ENCODE measurements at places on chromosomes 6 and 20.

- no peak for DNase-seq
These were observed 20.2 kb upstream of the PIM1 start for GRCh38 chr6:37149745-37150144.

GRCh38 chr6:53986165-53986720 lies 125.0 kb upstream of the MLIP start:
- peak; percentile 31 for DNase-seq

DNA sequence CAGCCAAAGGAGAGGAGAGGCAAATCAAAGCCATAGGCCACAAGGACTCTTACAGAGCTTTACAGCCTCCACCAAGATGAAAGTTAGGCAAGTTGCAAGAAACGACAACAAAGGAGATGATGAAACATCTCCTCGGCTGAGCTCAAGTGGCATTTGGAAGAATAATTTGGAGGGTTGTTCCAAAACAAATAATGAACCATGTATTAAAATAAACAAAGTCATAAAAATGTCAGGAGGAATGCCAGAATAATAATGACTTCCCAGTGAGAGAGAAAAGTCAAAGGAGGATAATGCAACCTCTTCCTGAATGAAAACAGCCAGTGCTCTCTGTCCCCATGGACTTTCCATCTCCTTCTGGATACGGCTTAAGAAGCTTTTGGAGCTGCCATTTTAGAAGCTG lies 371.4 kb upstream of the ID4 start:
- peak; percentile 91 for DNase-seq

DNA sequence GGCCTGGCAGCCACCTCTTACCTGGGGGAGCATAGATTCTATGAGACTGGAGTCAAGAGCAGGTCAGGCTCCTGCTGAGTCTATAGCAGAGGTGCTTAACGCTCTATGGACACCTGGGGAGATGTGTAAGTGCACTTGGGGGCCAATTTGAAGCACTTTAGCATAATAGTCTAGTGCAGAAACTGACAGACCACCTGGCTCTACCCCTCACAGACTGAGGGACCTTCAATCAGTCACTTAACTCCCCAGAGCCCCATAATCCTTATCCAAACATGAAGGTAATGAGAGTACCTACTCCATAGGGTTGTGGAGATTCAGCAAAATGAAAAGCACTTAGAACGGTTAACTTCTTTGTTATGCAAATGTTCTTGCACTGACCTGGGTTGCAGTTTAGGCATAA lies 87.3 kb upstream of the SLC22A16 start:
- DNase-seq, result peak; percentile 69

GRCh38 chr6:159149641-159150040 lies 19.6 kb upstream of the FNDC1 start:
- no peak for DNase-seq

- peak; percentile 67 for DNase-seq
These were observed 4.0 kb upstream of the FOXS1 start for GRCh38 chr20:31849306-31849930.

- no peak for DNase-seq
These were observed 138.0 kb downstream of the FUT9 start for GRCh38 chr6:96153775-96154174.

- DNase-seq, result no peak
These were observed 214.4 kb upstream of the DTNBP1 start for GRCh38 chr6:15877231-15877630.

GRCh38 chr20:33812152-33812849 lies 1.2 kb downstream of the CHMP4B start:
- DNase-seq, result no peak

GRCh38 chr6:158321960-158322359 lies 9.7 kb downstream of the TULP4 start:
- no peak for DNase-seq

DNA sequence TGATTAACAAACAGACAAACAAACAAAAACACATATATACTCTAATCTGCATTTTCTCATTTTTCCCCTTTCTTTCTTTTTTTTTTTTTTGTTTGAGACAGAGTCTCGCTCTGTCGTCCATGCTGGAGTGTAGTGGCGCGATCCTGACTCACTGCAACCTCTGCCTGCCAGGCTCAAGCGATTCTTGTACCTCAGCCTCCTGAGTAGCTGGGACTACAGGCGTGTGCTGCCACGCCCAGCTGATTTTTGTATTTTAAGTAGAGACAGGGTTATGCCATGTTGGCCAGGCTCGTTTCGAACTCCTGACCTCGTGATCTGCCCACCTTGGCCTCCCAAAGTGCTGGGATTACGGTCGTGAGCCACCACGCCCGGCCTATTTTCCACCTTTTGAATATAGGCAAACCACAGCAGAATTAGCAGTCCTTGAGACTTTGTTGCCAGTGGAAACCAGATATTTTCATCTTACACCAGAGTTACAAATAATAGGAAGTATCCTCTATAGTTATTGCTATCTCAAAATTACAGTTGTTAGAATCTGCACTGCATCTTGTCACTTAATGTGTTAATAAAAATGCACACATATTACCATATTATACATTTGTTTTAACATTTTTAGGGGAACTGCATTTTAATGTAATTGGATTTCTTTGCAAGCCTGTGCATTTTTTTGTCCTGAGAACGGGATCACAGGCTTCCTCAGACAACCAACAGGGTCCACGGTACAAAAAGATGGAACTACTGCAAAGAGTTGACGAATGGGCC lies 208.2 kb upstream of the ZNF217 start:
- no peak for DNase-seq

DNA sequence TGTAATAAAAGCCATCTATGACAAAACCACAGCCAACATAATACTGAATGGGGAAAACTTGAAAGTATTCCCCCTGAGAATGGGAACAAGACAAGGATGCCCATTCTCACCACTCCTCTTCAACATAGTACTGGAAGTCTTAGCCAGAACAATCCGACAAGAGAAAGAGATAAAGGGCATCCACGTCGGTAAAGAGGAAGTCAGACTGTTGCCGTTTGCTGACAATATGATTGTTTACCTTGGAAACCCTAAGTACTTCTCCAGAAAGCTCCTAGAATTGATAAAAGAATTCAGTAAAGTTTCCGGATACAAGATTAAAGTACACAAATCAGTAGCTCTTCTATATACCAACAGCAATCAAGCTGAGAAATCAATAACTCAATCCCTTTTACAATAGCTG lies 14.0 kb upstream of the RUNX2 start:
- no peak for DNase-seq

GRCh38 chr6:123127807-123128206 lies 131.8 kb downstream of the CLVS2 start:
- DNase-seq, result no peak

GRCh38 chr6:48881551-48881950 lies 581.5 kb downstream of the MMUT start:
- no peak for DNase-seq

- no peak for DNase-seq
These were observed 126.5 kb downstream of the DTNBP1 start for GRCh38 chr6:15536198-15536955.

GRCh38 chr6:170049641-170050561 lies 241.0 kb downstream of the DLL1 start:
- peak; percentile 46 for DNase-seq

DNA sequence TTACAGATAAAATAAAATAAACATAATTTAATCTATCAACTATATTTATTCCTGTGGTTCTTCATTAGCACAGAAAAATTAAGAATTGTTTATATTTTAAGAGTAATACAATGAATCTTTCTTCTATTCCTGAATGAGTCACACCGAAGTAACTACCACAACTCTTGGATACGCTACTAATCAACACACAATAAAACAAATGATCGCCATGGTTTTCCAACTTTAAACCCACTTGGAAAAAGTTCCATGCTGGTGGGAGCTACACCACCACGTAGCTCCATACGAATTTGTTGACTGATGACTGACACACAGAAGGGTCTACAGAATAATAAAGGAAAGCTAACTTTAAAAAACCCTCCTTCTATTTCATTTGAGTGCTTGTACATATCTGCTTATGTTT lies 135.8 kb upstream of the NEDD9 start:
- no peak for DNase-seq

DNA sequence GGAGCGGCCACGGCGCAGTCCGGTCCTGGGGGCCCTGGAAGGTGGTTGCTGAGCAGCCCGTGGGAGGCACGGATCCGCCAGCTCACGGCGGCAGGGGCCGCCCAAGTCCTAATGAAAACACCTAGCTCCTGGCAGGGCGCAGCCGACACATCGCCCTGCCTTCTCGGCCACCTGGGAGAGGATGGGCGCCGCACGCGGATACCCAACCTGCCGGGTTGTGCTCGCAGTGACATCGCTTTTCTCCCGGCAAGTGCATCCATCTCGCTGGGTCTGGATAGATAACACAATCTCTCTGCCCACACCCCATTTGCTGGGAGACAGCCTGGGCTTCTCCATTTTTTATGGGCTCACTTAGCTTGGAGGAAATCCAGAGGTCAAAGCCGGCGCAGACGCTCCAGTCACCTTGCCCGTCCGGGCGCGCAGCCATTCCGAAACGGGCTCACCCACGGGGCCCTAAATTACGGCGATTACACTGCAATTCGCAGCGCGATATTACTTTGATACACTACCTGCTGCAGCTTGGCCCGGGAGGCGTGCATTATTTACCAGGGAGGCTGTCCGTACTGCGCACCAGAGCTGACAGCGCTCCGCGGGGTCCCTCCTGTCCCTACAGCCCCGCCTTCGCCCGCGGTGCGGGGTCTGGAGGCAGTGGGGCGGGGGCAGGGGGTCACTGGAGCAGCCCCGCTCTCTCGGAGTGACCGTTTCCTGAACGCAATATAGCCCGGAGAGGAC lies 36.2 kb upstream of the CCDC167 start:
- DNase-seq, result peak; percentile 57

DNA sequence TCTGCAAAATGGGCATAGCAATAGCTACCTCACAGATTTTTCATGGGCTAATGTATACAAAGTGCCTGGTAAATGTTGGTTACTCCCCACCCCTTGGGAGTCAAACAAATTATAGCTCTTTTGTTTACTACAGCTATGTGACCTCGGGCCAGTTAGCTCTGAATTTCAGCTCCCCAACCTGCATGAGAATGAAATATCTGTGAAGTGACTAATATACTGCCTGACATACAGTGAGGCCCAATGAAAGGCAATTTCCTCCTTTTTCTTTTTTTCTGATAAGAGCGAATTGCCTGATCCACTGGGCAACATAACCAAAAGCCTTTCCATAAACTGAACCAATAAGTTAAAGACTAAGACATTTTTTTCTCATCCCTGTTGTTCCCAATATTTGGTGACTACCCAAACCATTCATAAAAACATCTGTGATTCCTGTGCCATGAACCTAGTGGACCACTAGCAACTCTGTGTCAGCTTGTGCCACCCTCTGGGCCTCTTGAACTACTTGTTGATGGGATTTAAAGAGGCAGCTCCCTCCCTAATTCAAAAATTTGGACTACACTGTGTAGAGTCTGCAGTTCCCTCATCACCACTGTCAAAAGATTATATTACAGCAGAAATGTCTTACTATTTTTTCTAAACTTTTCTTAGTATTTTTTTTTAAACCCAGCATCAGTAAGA lies 91.9 kb upstream of the TMEM30A start:
- no peak for DNase-seq

DNA sequence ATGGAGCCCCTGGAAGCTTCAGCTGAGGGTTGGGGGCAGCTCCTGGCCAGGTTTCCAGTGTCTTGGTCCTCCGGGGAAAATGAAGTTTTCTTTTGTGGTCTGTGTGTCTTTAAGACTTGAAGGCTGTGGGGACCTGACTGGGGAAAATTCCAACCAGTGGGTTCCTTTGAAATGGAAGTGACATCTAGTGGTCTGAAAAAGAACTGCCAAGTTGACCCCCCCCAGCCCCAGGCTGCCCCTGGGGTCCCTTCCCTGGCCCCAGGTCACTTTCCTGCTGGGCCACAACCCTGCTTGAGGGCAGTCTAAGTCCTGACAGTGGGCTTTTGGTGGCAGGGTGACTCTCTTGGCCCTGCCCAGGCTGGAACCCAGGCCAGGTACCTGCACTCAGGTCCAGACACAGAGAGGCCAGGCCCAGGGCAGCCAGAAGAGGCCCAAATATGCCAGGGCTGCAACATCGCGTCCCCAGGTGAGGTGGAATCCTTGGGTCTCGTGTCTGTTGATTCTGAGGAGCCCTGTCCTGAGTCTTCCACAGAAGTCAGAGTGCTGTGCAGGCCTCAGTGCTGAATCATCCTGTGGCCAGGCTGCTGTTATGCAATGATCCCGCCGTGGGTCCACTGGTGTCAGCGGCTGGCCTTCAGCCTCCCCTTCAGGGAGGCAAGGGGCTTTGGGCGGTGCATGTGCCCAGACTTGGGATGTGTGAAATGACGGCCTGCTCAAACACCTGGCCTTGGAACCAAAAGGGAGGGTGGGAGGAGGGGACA lies 68.4 kb downstream of the VEGFA start:
- DNase-seq, result no peak

GRCh38 chr6:133128191-133128590 lies 113.0 kb upstream of the EYA4 start:
- DNase-seq, result no peak

- no peak for DNase-seq
These were observed 21.1 kb downstream of the ENPP1 start for GRCh38 chr6:131828951-131829350.

- no peak for DNase-seq
These were observed 3.8 kb downstream of the SLC35B2 start for GRCh38 chr6:44253307-44254101.

DNA sequence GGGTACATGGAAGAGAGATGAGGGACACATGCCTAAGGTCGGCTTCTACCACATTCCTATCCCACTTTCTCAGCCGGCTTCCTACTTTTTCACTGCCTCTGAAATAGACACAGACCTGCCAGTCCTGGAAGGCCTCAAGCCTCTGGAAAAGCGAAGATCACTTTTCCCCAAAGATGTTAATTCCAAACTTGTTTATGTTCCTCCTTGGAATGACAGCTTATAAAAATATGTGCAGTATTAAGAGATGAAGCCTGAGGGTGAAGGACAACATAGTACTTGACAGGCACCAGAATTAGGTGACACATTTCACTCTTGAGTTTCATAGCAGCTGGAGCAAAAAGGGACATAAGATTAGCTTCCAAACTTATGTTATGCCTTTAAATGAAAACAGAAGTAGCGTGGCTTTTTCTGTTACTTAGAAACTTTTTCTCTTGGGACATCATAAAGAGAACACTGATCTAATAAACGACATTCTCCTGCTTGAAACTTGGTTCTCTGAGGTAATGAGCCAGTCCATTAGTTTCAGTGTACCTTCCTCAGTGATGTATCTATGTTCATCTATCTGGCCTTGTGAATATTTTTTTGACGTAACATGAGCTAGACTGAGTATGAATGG lies 25.3 kb downstream of the FOXO3 start:
- DNase-seq, result no peak

- no peak for DNase-seq
These were observed 81.9 kb downstream of the ZMYND8 start for GRCh38 chr20:47274401-47275108.

DNA sequence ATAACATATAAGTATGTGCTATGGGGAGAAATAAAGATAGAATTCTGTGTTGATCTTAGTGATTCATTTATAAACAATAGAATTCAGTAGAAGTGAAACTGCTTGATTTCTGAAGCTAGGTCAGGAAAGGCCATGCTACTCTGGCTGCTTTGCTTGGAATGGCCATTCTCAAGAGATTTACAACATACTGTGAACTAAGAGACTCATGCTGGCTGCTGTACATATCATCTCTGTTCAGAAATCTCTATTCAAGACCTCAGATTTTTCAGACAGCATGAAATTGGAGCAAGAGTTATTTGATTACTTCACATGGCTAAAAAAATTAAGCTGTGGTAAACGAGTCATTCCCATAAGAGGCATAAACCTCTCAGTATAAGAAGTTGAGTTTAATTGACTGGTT lies 662.6 kb downstream of the BCKDHB start:
- DNase-seq, result no peak

GRCh38 chr6:163823577-163823976 lies 409.1 kb downstream of the QKI start:
- no peak for DNase-seq

Measured in DMS79 (cell line).